Thoracic aorta (tissue), 2 donors: ENCODE measurements at places on chromosomes 5 and 9. TPM values are rescaled to one million over a fixed set of nuclear protein-coding genes. Genes with fewer than 3 reads are reported as not detected.

Gene CYSRT1
- total RNA-seq = not detected

Gene PCDHGC5
- 6.9 TPM for total RNA-seq

Gene ZNF367
- 1.3 TPM for total RNA-seq

- DNase-seq = no peak
Measured at GRCh38 chr9:73133921-73134407, 17.7 kb upstream of the ANXA1 start.

DNA sequence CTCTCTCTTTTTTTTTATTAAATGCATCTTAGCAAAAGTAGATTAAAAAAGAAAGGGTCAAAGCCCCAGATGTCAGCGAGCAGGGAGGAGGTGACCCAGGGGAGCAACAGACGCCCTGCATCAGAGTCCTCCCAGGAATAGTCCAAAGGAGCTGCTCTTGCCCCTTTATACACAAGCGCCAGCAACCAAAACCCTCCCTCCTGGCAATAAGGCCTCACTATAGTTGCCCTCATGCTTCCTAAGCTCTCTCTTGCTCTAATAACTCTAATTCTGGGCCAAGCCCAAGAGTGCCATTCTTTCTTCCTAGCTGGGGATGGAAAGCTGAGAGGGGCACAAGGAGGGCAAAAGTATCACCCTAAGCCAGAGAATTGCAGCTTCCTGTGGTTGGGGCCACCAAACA is 26.3 kb downstream of the PCDHGC5 start:
- DNase-seq = no peak

DNA sequence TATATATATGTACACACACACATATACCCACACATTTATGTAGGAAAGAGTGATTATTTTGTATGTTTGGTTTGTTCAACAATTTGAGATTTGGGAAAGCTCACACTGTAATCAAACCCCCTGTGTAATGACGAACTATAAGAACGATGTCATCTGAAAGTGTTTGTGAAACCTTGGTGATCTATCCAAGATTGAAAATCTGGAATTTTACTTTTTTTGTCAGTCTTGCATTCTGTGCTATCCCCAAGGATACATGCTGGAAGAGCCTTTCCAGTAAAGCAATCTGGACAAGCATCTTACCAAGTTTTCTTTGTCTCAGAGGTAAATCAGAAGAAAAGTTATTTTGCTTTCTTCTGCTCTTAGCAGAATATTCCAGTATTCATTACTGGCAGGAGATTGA is 23.3 kb downstream of the SGCD start:
- no peak for DNase-seq
